ENCODE measurements at places on chromosomes 11 and 22.

- DNase-seq, result peak; percentile 39
These were observed 66.3 kb upstream of the PRDM11 start for GRCh38 chr11:45079943-45080719.

DNA sequence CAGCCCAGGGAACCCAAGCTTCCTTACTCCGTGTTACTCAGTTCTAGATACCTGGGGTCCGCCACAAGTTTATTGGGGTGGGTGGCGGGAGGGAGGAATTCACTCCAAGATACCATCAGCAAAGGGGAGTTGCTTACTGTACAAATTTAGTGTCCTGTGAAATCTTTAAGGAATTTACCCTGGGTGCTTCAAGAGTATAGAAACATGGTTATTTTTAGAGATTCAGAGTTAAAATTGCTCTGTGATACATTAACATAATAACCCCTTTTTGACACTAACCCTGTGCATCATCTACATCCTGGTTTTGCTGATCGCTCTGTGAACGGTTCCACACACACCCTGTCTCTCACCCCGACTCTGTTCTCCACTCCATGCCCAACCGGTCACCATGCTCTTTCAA lies 18.9 kb upstream of the LYVE1 start:
- DNase-seq, result no peak

DNA sequence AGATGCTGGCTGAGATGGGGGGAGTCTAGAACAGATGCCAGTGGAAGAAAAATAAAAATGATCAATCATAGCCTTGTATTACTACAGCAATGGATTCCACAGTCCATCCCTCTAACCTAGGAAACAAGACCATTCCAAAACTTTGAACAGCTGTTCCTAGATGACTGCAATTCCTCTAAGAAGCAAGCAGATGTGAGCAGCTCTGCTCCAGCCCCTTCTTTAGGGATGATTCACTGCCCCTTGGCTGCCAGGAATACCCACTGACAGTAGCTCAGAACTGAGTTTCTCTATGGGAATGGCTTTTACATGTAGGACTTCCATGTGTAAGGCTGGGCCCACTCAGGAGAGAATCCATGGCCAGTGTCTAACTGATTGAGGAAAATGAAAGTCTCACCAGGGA lies 943.9 kb downstream of the OPCML start:
- no peak for DNase-seq

DNA sequence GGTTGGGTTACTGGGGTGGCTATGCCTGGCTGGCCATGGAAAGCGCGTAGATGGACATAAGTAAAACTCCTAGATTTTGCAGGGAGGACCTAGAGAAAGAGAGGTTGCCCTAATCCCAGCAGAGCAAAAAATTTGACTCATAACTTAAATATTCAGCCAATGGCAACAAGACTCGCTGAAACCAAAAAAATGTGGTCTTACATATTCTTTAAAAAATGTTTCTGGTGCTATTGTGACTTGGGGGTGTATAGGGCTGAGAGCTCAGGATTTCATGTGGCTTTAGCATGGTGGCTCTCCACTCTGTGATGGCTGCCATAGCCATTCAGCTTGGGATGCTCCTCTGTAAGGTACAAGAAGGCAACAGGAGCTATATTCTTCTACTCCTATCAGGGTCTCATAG lies 27.2 kb upstream of the PDGFD start:
- DNase-seq, result no peak

DNA sequence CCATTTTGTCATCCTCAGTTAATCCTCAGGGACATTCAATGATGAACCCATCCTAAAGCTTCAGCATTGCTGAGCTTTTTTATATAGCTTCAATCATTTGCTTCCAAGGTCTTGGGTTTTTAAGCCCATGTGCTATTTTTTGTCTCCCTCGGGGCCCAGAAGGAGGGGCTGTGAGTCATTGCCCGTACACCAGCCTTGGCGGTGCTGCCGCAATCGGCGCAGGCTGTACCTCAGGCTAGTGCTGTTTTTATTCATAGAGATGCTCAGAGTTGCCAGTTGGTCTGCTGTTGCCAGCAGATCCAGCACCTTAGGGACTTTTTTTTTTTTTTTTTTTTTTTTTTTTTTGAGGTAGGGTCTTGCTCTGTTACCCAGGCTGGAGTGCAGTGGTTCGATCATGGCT lies 35.5 kb downstream of the ACO2 start:
- DNase-seq, result no peak

DNA sequence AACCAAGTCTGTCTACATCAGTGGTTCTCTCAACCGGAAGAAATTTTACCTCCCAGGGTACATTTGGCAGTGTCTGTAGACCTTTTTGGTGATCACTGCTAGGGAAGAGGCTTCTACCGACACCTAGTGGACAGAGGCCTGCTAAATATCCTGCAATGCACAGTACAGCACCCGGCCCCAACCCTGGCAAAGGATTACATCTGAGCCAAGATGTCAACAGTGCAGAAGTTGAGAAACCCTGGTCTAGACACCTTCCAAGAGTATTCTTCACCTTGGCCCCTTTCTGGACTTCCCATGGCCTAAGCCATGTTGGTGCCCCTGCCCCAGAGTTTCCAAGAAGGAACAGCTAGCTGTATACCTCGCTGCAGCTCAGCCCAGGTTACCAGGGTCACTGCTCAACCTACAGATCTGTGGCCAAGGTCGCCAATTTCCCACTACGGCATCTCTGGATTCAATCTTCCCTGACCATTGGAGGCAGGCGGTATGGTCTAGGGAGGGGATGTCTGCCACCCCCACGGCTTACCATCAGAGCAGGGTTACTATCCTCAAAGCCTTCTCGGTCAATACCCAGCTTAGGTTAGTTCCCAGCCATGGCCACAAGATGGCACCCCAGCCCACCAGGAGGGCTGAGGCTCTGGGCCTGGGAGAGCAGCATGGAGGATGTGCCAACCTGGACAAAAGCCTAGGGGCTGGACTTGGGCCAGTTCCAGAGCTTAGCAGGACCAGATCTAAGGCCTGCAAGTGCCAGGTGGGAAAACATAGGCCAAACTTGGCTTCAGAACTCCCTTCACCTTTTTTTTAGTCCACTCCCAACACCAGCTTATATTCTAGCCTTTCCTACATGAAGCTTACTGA lies 3.7 kb upstream of the KCNC1 start:
- peak; percentile 36 for DNase-seq

- DNase-seq, result no peak
These were observed 9.2 kb downstream of the POU2AF3 start for GRCh38 chr11:111307472-111308108.

- no peak for DNase-seq
These were observed 368.5 kb upstream of the NARS2 start for GRCh38 chr11:78943154-78943553.

DNA sequence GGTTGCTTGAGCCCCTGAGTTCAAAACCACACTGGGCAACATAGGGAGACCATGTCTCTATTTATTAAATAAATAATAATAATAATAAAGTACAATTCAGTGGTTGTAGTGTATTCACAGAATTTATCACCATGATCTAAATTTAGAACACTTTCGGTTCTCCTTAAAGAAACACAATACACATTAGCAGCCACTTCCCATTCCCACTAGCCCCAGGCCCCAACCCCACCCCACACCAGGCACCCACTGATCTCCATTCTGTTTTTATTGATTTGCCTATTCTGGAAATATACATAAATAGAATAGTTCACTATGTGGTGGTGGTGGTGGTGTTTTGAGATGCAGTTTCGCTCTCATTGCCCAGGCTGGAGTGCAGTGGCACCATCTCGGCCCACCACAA lies 45.7 kb downstream of the BCL2L13 start:
- no peak for DNase-seq

GRCh38 chr22:44571566-44572413 lies 73.8 kb upstream of the RTL6 start:
- no peak for DNase-seq

GRCh38 chr11:32081129-32081641 lies 9.7 kb upstream of the RCN1 start:
- DNase-seq, result no peak

GRCh38 chr11:70496591-70497535 lies 98.5 kb downstream of the CTTN start:
- no peak for DNase-seq

GRCh38 chr11:11010624-11011127 lies 152.8 kb upstream of the ZBED5 start:
- no peak for DNase-seq

GRCh38 chr11:65321828-65322485 lies 7.3 kb downstream of the CDC42EP2 start:
- no peak for DNase-seq

DNA sequence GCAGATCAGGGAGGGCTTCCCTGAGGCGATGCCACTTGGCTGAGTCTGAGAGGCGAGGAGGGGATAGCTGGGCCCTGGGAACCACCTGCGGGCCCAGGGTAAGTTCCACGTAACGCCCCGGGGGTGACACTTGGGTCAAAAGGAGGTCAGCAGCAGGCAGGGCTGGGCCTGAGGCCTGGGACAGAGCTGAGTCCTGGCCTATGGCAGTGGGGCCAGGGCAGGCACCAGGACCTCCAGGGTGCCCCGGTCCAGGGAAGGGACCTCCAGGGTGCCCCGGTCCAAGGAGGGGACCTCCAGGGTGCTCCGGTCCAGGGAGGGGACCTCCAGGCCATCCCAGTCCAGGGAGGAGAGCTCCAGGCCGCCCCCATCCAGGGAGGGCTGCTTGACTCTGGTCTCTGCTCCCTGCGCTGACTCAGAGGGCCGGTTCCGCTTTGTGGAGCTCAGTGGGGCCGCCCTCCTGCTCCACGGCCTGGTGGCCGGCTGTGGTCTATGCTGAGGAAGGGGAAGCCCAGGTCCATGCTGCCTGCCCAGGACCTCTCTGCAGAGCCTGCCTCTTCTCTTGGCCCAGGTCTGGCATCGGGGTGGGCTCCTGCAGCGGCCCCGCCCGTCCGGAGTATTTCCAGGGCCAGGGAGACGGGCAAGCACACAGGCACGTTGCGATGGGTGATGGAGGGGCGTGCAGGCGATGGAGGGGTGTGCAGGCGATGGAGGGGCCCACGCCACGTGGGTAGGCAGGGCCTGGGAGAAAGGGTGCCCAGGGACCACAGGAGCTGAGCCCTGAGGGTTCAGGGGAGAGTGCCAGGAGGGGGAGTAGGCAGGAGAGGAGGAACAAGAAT lies 19.5 kb upstream of the WNT7B start:
- DNase-seq, result no peak

GRCh38 chr11:132357811-132358572 lies 987.6 kb downstream of the NTM start:
- DNase-seq, result no peak

DNA sequence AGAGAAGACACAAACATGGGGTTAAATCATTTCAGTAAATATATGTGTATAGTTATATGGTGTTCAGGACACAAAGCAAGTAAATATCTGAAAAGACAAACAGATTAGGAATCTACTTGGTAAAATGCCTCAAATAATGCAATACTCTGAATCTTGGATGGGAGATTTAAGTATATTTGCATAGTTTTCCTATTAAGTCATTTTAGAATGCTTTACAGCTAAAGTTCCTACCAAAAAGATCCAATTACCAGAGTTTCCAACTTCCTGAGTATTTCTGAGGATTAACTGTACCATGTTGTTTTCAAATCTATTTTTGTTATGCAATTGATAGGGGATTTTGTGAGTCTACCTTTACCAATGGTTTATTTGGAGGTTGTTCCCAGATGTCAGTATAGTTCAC lies 424.4 kb upstream of the CCDC179 start:
- no peak for DNase-seq

DNA sequence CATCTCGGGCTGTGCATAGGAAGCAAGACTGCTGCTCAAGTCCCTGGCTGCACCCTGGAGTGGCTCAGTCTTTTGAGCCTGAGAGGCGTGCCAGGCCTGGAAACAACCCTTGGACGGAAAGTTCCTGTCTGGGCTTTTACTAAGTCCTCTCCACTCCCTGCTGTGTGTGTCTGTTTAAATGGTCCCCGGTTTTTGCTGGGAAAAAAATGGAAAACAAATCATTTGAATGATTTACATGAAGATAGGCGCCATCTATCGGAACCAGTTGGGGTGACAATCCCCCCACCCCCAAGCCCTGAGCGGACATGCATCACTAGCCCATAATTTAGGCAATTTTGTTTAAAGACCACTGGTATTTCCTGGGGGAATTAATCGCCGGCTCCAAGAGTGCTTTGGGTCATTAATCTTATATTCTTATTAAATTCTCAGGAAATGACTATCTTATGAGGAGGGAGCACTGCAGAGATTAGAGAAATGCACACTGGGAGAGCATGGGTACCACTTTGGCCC lies 2.7 kb upstream of the GAB2 start:
- peak; percentile 36 for DNase-seq

GRCh38 chr11:28169816-28170215 lies 61.6 kb downstream of the METTL15 start:
- DNase-seq, result no peak

GRCh38 chr11:119772641-119773415 lies 43.8 kb upstream of the NECTIN1 start:
- no peak for DNase-seq

DNA sequence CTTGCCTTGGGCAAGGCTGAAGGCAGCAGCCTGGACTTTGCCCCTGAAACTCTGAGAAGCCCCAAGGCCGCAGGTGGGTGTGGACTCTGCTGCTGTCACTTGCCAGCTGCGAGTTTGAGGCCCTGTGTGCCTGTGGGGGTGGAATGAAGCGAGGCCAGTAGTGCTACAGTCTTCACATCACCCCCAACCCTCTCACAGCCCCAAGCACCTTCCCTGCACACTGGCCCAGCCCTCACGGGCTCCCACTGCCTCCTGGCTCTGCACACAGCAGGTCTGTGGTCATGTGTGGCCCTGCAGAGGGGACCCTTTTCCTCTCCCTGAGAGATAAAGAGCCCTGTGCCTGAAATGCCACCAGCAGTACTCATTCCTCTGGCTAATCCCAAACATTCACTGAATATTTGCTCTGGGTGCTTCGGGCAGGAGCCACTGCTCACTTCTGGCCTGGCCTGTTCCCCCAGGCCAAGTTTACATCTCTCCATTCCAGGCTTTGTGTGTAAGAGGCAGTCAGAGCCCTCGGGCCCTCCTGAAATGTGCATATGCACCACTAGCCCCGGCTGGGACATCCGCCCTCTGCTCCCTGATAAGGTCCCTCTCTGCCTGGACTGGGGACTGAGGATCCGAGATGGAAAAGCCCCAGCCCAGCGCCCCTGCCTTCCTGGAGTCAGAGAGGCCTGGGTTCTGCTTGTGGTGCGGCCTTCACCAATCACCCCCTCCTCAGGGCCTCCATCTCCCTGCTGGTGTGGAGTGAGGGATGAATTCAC lies 17.7 kb downstream of the MGAT3 start:
- DNase-seq, result no peak

- no peak for DNase-seq
These were observed 14.7 kb downstream of the ATG2A start for GRCh38 chr11:64902102-64902900.

Data from activated T-cell treated with anti-CD3 and anti-CD28 coated beads for 1 hour (primary cell).